Omental fat pad (tissue), 4 donors: ENCODE measurements at places on chromosomes 6 and 20.
A peak's percentile ranks its signal among the peaks of the same experiment; 100 is the strongest.

DNA sequence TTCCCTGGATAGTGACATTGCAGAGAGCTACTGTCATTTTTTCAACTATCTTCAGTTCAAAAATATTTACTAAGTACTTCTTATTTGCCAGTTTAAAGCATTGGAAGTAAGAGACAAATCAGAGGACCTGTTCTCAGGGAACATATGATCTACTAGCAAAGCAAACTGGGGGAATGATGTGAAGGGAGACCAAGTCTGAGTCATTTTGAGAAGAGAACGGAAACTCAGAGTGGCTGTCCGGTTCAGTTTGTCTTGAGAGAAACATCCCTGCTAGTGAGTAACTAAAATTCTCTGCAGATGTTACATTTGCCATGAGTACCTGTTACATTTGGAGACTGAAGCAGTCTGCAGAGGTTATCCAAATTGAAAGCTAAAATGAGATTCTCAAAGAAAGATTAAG is 118.3 kb downstream of the KCNQ5 start:
- DNase-seq: no peak

GRCh38 chr6:46090115-46091079 is 39.4 kb upstream of the ENPP4 start:
- DNase-seq: no peak

GRCh38 chr6:144535630-144536029 is 250.5 kb downstream of the UTRN start:
- DNase-seq: no peak

DNA sequence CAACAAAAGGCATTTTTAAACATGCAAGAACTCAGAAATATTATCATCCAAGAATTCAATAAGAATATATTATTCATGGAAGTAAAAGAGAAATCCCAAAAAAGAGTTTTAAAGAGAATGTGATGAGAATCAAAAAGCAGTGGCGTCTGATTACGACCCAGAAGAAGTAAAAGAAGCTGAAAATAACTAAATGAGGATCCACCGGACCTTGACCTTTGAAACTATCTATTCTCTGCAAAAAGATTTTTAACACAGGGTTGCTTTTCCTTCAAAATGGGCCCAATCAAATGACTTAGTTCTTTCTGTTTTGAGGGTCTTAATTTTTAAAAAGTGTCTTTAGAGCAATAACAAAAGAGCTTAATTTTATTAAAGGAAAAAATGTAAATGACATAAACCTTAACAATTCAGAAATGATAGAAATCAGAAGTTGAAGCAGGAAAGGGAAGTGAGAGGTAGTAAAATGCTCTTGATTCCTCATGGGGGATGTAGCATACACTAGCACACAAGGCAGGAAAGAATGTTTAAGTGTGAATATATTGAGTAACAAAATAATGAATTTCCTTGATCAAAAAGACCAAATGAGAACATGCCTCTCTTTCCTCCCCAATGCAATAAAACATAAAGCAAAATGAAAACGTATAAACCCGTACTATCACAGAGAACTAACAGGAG is 223.1 kb upstream of the PRDM1 start:
- no peak for DNase-seq

- DNase-seq: no peak
Observed at GRCh38 chr6:147872002-147872401, 363.5 kb downstream of the SAMD5 start.

DNA sequence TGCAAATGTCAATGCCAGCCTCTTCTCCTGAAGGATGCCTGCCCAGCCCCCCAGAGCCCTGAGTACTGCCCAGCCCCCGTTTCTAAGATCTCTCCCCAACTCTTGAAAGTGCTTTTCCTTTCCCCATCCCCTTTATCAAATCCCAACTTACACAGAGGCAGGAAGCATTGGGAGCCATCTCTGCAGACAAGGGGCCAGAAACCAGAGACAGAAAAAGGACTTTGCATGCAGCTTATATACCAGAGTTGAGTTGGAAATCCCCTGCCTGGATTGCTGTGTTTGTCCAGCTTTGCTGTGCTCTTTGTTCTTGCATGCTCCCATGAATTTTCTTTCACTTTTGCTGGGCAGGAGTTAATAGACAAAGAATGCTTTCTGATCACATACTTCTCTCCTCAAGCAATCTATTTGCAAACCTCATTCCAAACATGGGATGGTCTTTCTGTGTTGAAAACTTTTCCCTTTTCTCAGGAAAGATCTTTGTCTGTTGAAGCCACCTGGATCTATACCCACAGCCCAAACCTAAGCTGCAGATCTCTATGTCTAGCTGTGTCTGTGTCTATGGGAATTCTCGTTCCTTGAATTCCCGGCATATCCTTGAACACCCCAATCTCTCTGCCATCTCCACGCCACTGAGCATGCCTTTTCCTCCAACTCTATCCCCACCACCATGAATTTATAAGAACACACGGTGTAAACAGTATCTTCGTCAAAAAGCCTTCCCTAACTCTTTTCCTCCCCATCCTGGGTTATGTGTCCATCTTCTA is at the start of gene UBD:
Gene UBD (minus strand): TSS at position 209 of the 764 bp plus-strand sequence. CDS start 31 bp downstream, at position 178.
- no peak for DNase-seq

DNA sequence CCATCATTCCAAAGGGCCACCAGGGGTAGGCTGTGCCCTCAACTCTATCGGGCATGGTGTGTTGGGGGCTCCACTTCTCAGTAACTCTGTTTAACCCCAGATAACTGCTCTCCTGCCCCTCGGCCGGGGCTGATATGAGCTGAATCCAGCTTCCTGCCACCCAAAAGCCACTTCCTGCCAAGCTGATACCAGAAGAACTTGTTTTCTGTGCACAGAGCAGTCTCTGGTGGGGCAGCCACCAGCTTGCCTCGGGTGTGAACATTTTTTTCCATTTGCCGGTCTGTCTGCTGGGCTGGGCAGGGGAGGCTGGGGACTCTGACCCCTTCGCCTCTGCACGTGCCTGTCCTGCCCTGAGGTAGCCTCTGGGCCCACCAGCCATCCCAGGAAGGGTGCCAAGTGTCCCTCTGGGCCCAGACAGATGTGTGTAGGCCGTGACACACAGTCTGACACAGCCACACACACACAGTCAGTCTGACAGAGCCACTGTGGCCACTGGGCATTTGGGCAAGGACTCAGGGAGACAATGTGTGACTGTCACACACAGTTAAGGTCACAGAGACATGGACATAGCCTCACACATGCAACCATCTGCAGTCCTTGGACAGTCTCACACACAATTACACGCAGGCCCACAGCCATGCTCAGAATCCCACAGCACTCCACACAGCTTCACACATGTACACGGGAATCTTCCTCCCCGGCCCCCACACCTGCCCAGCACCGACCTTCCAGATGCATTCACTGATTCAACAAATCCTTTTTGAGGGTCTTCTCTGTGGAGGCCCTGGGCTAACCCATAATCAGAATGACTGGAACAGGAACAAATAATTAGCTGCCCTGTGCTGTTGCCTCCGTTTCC is 45.1 kb downstream of the NOL4L start:
- DNase-seq: no peak

- no peak for DNase-seq
Observed at GRCh38 chr20:54268941-54269340, 61.1 kb downstream of the PFDN4 start.

DNA sequence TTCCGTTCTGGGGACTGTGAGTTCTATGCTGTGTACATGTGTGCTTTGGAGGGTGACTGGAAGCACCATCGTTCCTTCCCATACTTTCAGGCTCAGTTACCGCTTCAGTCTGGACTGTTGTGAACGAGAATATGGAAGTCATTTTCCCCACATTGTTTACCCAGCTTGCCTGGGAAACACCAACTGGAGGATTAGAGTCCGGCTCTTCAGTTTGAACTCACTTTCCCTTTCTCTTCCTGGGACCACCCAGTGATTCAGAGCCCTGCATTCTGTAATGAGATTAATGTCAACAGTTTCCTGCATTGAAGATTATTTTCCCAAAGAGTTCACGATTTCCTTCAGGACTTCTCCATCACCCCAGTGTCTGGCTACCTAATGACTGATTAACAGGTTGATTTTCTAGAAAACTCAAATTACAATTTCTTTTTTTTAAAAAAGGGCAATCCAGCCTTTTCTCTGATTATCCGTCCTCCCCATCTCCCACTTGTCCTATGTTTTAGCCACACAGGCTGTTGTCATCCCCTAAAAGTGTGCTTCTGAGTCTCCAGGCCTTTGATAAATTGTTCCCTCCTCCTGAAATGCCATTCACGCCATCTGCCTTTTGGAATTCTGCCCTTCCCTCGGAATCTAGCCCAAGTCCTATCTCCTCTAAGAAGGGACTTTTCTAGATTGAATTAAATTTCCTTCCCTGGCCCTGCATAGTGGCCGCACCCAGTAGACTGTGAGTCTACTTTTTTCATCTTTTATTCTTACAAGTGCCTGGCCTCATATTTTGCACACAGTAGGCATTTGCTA is 3.3 kb upstream of the TAGAP start:
- DNase-seq: no peak

GRCh38 chr20:23507346-23507745 is 16.4 kb downstream of the CST8 start:
- no peak for DNase-seq

DNA sequence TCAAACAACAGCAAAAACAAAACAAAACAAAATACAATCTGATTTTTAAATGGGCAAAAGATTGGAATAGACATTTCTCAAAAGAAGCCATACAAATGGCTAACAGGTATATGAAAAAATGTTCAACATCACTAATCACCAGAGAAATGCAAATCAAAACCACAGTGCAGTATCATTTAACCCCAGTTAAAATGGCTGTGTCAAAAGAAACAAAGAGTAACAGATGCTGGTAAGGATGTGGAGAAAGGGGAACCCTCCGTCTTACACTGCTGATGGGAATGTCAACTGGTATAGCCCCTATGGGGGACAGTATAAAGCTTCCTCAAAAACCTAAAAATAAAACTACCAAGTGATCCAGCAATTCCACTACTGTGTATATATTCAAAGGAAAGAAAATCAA is 10.9 kb upstream of the NELFCD start:
- DNase-seq: no peak

- no peak for DNase-seq
Observed at GRCh38 chr6:137903933-137904821, 37.1 kb downstream of the TNFAIP3 start.

DNA sequence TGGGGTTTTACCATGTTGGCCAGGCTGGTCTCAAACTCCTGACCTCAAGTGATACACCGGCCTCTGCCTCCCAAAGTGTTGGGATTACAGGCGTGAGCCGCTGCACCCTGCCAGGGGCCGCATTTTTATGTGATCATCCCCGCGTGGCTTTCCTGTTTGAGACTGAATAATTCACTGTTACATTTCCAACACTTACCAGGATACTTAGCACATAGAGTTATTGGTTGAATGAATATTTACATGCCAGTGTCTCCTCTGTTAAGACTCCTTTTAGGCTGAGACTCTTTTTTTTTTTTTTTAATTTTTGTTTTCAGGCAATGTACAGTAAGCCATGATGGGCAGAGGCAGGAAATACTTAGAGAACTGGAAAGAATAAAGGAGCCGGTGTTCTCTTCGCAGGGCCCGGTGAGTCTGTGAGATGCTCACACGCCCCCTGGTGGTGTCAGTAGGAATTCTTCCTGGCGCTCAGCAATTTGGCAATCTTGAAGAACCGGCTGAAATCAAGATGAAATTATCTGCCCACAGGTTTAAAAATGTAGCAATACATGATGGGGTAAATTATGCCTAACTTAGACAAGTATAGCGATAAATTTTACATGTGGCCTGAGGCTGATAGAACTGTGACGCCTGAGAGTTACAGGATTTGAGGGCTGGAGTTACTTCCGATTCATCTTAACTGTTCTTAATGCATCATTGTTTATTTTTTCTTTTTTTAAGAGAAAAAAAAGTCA is 7.6 kb upstream of the RNF114 start:
- peak; percentile 84 for DNase-seq

DNA sequence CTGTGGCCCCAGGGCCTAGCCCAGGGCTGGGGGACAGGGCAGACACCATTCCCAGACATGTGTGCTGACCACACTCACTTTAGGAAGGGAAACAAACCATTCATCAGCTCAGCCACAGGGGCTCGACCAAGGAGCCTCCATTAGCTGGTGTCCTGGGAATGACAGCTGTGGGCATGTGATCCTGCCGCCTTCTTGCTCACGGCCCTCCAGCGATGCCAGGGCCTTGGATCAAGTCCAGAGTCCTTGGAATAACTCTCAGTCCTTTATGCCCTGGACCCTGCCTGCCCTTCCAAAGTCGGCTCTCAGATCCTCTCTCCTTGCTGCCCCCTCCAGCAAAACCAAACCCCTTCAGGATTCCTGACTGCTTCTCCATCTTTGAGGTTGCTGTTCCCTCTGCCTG is 165.0 kb upstream of the RNF24 start:
- no peak for DNase-seq

DNA sequence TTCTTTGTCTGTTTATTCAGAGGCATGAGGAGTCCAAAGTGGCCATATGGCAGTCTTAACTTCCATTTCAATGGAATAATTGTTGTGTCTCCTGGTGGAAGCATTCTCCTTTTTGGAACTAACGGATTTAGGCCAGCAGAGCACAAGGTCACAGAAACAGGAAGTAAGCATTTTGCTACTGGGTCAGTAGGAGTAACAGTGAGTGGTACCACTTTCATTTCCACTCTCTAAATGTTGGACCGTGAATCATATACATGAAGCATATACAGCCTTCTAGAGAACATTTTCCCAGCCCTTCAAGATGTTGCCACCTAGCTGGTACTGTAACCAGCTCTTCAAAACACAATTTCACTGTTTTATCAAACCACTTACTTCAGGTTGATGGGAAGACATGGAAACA is 182.8 kb downstream of the EYS start:
- DNase-seq: no peak

DNA sequence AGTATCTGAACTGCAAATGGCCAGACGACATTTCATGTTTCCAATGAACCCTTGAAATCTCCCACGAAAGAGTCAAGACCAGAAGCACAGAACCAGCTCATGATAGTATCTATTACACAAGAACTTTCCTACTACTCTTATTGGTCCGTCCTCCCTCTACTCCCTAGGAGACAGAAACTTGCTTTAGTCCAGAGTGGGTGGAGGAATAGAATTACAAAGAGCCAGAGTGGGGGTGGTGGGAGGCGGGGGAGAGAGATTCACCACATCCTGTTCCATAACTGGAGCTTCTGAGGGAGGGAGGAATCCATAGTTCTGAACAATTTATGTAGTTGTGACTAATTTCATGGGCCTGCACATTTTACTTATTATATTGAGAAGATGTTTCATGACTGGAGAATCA is 18.5 kb upstream of the WFDC10A start:
- no peak for DNase-seq

- DNase-seq: no peak
Observed at GRCh38 chr6:29967379-29968010, 25.2 kb downstream of the HLA-A start.

DNA sequence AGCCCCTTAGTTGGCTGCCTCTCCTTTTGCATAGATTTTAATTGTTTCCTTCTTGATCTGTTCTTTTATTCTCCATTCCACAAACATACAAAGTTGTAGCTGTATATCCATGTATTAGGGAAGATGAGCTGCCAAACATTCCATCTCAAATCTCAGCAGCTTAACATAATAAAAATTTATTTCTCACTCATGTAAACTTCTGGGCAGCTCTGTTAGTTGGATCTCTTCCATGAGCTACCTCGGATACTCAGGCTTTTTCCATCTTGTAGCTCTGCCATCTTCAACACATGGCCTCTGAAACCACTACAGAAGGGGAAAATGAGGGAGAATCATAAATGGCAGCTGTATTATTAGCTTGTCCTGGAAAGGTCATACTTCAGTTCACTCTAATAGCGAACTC is 149.4 kb upstream of the BMP2 start:
- DNase-seq: no peak
